Breast epithelium (tissue), 4 donors: ENCODE measurements at places on chromosomes 11 and 22. TPM values are rescaled to one million over a fixed set of nuclear protein-coding genes. Genes with fewer than 3 reads are reported as not detected.

GRCh38 chr11:78079232-78080083, at the start of gene NDUFC2:
Gene NDUFC2 (minus strand): TSS chr11:78079862. CDS start chr11:78079744, 118 bp downstream.
- H3K27ac ChIP-seq, result peak within 1 kb of the TSS; percentile 91
- no peaks in the 10 kb centered on the region for H3K36me3 ChIP-seq
- H3K4me1 ChIP-seq, result no peaks in the 10 kb centered on the region
- H3K27me3 ChIP-seq, result no peaks in the 10 kb centered on the region

DNA sequence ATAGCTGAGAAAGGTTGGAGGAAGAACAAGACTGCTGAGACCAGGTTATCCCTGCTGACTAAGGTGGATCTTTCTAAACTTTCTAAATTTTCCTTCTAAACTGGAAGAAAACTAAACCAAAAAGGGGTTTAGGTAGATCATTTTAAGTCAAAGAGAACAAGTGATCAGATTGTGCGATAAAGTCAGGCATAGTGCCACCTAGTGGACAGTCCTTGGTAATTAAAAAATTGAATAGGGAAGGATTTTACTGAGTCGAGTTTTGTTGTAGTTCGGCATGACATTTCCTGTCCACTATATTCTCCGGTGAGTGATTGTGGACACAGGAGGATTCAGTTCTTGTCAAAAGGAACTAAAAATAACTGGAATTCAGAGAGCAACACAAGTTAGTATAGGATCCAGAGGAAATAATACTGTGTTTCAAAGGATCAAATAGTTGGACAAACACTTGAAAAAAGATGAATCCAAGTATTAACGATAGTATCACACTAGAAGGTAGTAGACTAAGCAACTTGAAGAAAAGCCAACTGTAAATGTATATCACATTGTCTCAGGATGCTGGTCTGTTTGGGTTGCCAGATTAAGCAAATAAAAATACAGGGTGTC, 1236.4 kb downstream of the FAM181B start:
- H3K36me3 ChIP-seq, result no peaks in the 10 kb centered on the region
- H3K4me3 ChIP-seq, result no peak overlapping the region
- no peaks in the 10 kb centered on the region for H3K4me1 ChIP-seq

- no peak overlapping the region for H3K4me3 ChIP-seq
- H3K36me3 ChIP-seq, result no peaks in the 10 kb centered on the region
- H3K27ac ChIP-seq, result no peak overlapping the region
- peaks cover 18% of the 10 kb centered on the region for H3K27me3 ChIP-seq
- no peaks in the 10 kb centered on the region for H3K4me1 ChIP-seq
These were observed 85.0 kb upstream of the SEPTIN5 start for GRCh38 chr22:19629331-19629719.

GRCh38 chr22:25334162-25334490, 114.7 kb downstream of the CRYBB2 start:
- DNase-seq, result no peak
- H3K27me3 ChIP-seq, result no peaks in the 10 kb centered on the region
- no peaks in the 10 kb centered on the region for H3K36me3 ChIP-seq
- no peak overlapping the region for H3K27ac ChIP-seq
- no peak overlapping the region for H3K4me3 ChIP-seq

DNA sequence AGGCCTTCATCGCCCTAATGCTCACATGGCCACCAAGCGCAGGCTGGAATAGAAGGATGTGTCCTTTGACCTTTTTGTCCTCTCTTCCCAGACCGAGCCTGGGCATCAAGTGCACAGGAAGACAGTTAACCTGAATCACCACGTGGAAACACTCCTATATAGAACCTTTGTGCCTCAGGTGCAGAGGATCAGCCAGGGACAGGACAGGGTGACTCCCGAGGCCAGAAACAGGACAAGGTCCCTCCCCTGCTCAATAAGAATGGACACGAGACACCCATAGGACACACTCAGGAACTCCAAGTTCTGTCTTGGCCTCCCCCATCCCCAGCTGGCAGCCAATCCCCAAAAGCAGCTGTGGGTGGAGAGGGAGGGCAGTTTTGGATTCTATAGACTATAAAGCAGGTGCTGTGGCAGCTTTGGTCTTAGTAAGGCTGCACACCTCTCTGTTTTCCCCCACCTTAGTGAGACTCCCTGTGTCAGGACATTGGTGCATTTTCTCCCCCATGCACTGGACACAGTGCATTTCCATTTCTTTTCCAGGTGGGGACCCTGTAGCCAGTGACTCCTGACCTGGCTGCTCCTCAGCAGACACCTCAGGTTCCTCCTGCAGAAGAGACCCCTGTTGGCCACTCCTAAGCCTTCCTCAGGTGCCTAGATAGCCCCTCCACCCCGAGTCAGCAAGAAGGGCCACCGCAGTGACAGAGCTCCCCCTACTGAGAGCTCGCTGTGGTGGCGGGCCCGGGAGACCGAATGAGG, 43.6 kb upstream of the POU2AF1 start:
- H3K36me3 ChIP-seq, result no peaks in the 10 kb centered on the region
- no peak overlapping the region for H3K4me3 ChIP-seq
- no peak for DNase-seq
- H3K27ac ChIP-seq, result no peak overlapping the region
- H3K4me1 ChIP-seq, result peaks cover 14% of the 10 kb centered on the region

DNA sequence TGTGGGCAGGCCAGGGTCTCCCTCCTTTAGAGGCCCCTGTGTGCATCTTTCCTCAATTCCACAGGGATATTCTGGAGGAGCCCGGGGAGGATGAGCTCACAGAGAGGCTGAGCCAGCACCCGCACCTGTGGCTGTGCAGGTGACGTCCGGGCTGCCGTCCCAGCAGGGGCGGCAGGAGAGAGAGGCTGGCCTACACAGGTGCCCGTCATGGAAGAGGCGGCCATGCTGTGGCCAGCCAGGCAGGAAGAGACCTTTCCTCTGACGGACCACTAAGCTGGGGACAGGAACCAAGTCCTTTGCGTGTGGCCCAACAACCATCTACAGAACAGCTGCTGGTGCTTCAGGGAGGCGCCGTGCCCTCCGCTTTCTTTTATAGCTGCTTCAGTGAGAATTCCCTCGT, 39.1 kb downstream of the TPCN2 start:
- DNase-seq, result no peak
- no peak overlapping the region for H3K4me3 ChIP-seq
- no peak overlapping the region for H3K27ac ChIP-seq
- H3K36me3 ChIP-seq, result no peaks in the 10 kb centered on the region
- no peaks in the 10 kb centered on the region for H3K27me3 ChIP-seq
- no peaks in the 10 kb centered on the region for H3K4me1 ChIP-seq

DNA sequence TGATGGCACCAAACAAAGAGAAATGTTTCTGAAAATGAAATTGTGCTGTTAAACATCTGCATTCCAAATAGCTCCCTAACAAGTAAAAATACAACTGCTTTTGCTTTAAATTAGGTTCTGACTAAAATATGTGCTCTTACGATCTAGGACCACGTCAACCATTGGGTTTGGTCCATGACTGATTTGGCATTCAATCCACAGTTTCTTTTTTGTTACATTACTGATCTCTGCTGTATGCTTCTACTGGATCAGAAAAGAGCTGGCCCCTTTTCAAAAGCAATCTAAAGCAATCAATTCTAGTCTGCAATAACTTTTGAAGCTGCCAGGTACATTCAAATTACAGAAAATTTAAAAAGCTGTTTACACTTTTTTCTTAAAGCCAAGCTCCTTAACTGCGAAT, 1047.1 kb upstream of the CCDC90B start:
- H3K27me3 ChIP-seq, result no peaks in the 10 kb centered on the region
- no peak overlapping the region for H3K27ac ChIP-seq
- H3K36me3 ChIP-seq, result no peaks in the 10 kb centered on the region

GRCh38 chr22:43228330-43228729, 41.4 kb upstream of the TTLL12 start:
- DNase-seq, result no peak
- no peak overlapping the region for H3K27ac ChIP-seq
- H3K4me1 ChIP-seq, result peaks cover 4% of the 10 kb centered on the region
- H3K27me3 ChIP-seq, result no peaks in the 10 kb centered on the region

GRCh38 chr22:19984201-19984753, 32.3 kb downstream of the ARVCF start:
- no peak overlapping the region for H3K4me3 ChIP-seq
- DNase-seq, result no peak
- no peaks in the 10 kb centered on the region for H3K36me3 ChIP-seq
- peaks cover 21% of the 10 kb centered on the region for H3K4me1 ChIP-seq

DNA sequence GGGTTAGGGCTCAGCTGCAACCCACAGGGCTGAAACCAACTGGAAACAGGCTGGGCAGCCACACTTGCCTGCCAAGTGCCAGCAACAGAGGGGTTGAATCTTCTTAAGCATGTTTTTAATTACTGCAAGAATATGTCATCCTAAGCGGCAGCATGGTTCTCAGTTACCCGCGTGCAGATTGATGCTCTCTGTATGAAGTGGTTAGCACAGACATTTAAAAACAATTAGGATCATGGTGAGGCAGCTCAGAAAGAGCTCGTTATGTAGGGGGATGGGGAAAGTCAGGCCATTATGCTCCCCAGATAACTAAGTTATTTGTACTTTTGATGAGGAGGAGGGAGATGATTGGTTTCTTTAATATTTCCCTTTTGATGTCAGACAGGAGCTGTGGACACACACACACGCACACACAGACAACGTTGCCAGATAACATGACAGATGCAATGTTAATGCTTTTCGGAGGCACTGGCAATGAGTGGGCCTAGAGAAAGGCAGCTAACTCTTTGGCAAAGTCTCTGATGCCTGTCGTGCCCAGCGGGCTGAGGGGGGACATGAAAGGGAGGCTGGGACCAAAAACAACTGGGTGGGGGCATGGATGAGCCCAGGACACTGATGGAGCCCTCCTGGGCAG, 389.7 kb downstream of the NXPE2 start:
- H3K36me3 ChIP-seq, result no peaks in the 10 kb centered on the region
- no peak for DNase-seq
- H3K27ac ChIP-seq, result no peak overlapping the region
- H3K27me3 ChIP-seq, result no peaks in the 10 kb centered on the region

- DNase-seq, result peak; percentile 83
- H3K36me3 ChIP-seq, result no peaks in the 10 kb centered on the region
- H3K4me3 ChIP-seq, result no peak overlapping the region
These were observed 22.8 kb upstream of the PPFIA1 start for GRCh38 chr11:70247710-70248072.

TALDO1 gene
- 137 TPM for total RNA-seq

CKAP5 gene
- 45.2 TPM for total RNA-seq

OR5B21 gene
- total RNA-seq, result not detected

C22orf31 gene
- total RNA-seq, result not detected

RFPL1 gene
- total RNA-seq, result not detected

CHRM4 gene
- 0.66 TPM for total RNA-seq
